ENCODE measurements at places on chromosomes 4 and X.
A peak's percentile ranks its signal among the peaks of the same experiment; 100 is the strongest.

- no peak for DNase-seq
Measured at GRCh38 chr4:183909801-183910200, 4.7 kb downstream of the STOX2 start.

DNA sequence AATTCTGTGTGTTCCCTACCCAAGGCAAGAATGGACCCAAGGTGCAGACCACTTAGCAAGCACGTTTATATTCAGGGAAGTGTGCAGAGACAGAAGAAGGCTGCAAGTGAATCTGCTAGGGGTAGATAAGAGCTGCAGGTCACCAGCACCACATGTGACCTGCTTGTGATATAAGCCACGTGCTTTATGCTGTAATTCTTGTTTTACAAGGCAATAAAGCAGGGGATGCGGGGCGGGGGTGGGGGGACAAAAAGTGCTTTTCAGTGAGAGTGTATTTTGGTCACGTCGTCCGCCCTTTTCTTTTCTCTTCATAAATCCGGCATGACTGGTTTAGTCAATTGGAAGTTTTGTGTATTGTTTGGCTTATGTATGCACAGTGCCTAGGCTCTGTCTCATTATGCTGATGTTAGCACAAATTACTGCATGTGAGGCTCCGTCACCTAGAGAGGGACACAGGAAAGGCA, 192.7 kb downstream of the RBMX2 start:
- DNase-seq, result no peak

DNA sequence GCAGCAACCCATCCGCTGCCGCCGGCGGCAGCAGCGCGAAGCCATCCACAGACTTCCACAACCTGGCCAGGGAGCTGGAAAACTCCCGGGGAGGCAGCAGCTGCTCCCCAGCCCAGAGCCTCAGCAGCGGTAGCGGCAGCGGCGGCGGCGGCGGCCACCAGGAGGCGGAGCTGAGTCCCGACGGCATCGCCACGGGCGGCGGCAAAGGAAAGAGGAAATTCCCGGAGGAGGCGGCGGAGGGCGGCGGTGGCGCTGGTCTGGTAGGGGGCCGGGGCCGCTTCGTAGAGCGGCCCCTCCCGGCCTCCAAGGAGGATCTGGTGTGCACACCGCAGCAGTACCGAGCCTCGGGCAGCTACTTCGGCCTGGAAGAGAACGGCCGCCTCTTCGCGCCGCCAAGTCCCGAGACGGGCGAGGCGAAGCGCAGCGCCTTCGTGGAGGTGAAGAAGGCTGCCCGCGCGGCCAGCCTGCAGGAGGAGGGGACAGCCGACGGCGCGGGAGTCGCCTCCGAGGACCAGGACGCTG, 4.9 kb downstream of the PRDM8 start:
- DNase-seq, result peak; percentile 77

GRCh38 chr4:76301068-76301774, 5.3 kb upstream of the STBD1 start:
- no peak for DNase-seq

GRCh38 chrX:21934414-21934813, 6.1 kb upstream of the SMS start:
- no peak for DNase-seq

DNA sequence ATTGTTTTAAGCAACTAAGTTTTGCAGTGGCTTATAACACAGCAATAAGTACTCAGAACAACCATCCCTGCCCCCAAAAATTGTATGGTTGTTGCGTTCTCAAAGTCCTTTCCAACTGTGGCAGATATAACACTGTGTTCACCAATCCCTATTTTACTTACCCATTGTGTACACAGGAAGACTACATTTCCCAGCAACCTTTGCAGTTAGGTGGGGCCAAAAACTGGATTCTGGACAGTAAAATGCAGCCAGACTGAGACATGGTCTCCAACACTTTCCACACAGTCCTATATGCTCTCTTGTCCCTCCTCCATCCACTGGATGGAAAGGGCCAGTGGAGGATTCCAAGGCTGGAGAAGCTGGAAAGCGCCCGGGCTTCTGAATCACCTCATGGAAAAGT, 523.6 kb downstream of the BCOR start:
- no peak for DNase-seq

- no peak for DNase-seq
Measured at GRCh38 chr4:113006632-113007031, 42.8 kb upstream of the ANK2 start.

GRCh38 chr4:54065282-54066087, 1.1 kb upstream of the CHIC2 start:
- no peak for DNase-seq

DNA sequence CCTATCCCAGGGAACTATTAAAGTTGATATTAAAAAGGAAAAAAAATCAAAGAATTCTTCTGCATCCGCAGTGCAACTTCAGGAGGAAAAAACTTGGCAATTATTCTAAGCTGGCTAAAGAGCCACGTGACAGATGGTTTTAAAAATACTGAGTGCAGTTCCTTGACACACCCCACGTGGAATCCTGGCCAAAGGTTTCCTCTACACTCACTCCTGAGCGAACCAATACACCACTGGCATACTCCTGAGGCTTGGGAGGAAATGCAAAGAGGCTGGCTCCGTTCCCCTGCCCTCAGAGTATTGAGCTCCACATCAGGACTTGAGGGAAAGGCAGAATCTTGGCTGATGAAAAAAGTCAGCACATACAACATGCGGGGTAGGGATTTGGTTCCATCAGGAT, 133.8 kb upstream of the ATP6AP2 start:
- no peak for DNase-seq

GRCh38 chr4:48248559-48248953, 21.1 kb downstream of the TEC start:
- no peak for DNase-seq

- no peak for DNase-seq
Measured at GRCh38 chr4:156956826-156957368, 14.7 kb downstream of the PDGFC start.

GRCh38 chr4:8291036-8291682, 21.6 kb downstream of the HTRA3 start:
- DNase-seq, result no peak
